ENCODE measurements at places on chromosomes 12 and 14.
A peak's percentile ranks its signal among the peaks of the same experiment; 100 is the strongest.

GRCh38 chr14:102320033-102320660 is 601 bp downstream of the ZNF839 start:
- no peak for DNase-seq

DNA sequence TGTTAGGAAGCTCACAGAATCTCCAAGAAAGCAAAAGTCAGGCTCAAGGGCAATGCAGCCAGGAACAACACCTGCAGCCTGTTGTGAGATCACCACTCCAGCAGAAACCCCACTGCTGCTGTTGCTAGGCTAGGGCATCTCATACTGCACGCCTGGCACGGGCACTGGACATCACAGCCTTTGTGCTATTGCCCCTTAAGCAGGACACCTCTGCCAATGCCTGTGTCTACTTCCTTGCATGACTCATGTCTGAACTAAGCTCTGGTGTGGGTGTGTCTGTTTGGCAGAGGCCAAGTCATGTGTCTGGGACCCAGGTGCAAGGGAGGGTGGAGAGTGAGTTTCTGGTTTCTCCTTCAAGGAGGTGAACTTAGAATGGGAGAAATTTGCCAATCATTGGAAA is 10.0 kb upstream of the DDX47 start:
- DNase-seq = peak; percentile 97

GRCh38 chr14:99691111-99691885 is 7.2 kb downstream of the CYP46A1 start:
- no peak for DNase-seq

- no peak for DNase-seq
Observed at GRCh38 chr12:132717531-132718387, 7.1 kb downstream of the PGAM5 start.

DNA sequence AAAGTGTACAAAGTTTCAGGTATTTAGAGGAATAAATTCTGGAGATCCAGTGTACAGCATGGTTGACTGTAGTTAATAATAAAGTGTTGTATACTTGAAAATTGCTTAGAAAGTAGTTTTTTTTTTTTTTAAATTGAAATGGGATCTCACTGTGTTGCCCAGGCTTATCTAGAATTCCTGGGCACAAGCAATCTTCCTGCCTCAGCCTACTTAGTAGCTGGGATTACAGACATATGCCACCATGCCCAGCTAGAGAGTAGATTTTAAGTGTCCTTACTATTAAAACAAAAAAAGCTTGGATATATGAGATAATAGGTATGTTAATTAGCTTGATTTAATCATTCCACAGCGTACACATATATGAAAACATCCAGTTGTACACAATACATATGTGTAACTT is 27.7 kb downstream of the FUT8 start:
- no peak for DNase-seq

DNA sequence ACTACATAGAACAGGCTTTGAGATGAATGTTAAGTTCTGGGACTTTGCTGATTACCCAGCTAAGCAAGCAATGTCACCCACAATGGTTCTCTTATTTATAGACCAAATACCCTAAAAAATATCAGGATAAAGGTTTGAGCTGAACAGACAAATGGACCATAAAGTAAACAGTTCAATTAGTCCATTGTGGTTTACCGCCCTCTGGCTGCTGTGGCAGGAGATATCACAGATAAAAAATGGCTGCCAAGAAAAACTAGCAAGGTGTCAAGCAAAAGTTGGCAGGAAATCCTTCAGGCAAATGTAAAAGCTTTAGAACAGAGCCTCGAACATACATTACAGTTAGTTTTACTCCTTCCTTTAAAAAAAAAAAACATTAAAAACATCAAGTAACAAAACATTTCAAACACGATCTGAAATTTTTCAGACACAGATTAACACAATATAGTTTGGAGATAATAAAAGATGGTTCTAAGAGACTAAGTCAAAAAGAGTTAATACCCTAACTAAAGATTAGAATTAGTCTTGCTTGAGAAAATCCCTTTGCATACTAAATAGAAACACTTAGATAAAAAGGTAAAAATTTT is 41.3 kb downstream of the MED13L start:
- DNase-seq = peak; percentile 53

DNA sequence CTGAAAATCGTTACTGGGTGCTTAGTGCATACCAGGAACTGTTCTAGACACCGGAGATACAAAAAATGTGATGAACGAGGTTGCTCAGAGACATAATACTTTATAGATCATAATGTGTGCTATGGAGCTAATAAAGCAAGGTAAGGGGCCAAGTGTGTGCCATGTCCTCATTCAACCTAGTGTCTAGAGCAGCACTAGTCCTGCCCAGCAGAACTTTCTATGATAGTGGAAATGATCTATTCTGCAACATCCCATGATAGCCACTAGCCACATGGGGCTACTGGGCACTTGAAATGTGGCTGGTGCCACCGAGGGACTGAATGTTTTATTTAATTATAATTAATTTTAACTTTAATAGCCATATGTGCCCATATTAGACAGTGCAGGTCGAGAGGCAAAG is 15.6 kb downstream of the NUAK1 start:
- no peak for DNase-seq

DNA sequence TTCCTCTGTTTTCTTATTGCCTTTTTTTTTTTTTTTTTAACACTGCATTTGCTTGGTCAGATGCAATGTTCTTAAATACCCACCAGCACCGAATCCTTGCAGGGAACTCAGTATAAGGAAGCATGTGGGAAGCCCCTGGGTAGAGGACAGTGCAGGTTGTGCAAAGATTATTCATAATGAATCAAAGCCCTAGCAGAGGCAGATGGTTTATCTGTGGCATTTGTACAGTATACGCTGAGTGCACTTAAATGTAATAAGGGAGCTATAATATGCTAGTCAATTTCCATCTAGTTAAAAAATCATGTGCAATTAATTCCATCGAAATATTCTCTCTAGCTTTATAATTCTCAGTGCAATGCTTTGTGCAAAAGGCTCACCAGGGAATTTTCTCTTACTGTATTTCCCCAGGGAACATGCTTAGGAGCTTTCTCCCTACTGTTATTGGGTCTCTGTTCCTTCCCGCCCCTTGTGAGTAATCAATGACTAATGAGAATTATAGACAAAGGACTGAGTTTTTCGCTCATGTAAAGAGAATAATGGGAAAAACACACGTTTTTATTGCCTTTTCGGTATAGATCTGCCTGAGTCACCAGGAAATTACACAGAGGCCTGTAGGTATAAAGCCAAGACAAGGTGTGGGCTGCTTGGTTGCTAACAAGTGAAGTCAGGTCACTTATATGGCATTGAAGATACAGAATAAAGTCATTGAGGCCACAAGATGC is 1214.3 kb upstream of the TMEM132C start:
- no peak for DNase-seq

GRCh38 chr12:98725476-98726247 is 80.6 kb downstream of the APAF1 start:
- DNase-seq = peak; percentile 35

DNA sequence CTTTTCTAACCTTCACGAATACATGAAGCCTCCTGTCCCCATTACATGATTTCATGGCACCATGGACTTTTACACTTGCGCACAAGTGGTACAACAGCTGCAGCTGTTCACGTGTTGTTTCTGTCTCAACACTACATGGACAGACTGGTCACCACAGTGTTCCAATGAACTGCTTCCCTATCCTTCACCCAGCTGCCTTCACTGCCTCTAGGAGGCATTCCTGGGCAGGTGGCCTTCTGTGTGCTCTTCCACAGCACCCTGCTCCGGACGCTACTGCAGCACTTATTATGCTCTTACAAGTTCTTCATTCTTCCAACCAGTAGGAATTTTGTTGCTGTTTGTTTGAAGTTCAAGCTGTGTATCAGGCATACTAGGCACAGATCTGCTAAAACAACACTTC is 1.5 kb downstream of the MTERF2 start:
- no peak for DNase-seq

DNA sequence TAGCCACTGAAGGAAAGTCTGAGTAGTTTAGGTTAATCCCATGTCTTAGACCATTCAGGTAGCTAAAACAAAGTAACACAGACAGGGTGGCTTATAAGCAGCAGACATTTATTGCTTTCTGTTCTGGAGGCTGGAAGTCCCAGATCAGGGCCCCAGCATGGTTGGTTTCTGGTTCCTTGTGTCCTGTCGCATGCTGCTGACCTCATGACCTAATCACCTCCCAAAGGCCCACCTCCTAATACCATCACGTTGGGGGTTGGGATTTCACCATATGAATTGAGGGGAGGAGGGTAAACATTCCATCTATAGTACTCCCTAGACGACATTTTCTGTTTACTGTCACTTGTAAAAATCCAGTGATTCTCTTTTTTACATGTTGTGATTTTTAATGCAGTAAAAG is 148.6 kb downstream of the FBXL14 start:
- no peak for DNase-seq

DNA sequence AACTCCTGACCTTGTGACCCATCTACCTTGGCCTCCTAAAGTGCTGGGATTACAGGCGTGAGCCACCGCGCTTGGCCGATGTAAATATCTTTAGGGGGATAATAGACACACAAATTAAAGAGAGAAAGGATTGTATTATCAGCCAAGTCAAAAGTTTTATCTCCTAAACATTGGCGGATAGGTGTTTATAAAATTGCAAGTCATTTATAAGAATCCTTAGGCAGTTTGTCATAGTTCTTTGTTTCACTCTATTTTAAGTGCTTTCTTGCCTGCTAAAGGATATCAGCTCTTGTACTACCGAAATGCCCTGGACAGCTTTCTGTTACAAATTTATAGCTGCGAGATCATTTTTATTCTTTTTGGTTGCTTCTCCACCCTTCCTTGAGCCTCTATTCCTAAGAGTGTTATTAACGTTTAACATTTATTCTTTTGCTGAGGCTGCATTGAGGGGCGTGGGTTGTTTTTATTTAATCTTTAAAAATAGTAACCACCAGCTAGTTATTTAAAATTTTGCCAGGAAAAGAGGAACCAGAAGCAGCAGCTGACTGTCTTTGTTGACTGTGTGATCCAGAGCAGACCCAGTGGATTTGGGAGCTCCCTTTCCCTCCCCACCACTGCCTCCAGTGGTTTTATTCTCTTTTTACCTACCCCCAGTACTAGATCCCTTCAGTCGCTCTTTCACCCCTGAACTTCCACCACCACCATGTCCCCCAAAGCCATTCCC is 106.4 kb downstream of the DIP2B start:
- no peak for DNase-seq

DNA sequence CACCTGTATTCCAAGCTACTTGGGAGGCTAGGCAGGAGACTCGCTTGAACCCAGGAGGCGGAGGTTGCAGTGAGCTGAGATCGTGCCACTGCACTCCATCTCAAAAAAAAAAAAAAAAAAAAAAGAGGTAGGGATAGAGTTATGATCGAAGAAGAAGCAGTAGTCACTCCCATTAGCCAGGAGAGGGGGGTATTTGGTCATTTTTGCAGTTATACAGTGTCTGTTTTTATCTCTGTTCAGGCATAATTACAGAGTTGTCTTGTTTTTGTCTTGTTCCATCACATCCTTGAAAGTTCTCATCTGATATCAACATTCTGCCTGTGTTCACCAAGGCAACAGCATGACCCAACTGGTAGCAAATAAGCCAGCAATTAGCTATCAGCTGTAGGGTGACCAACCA is 98.5 kb upstream of the TMPO start:
- DNase-seq = no peak

- DNase-seq = peak; percentile 34
Observed at GRCh38 chr12:115570069-115570777, 707.3 kb downstream of the MED13L start.

DNA sequence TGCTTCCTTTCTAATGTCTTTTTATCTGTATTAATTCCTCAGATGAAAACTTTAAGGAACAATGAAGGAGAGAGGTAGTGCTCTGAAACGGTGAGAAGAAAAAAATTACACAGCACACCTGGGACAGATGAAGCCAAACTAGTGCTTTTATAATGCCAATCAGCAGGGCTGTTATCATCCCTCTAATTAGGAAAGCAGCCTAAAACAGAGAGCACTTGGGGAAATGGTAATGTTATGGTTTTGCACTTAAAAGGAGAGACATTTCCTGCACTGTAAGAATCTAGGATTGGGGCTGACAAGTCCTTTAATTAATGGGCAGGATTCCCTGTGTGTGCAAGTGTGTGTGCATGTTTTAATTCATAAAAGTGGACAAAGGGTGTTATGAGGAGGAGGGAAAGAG is 4.8 kb upstream of the LMO3 start:
- no peak for DNase-seq

DNA sequence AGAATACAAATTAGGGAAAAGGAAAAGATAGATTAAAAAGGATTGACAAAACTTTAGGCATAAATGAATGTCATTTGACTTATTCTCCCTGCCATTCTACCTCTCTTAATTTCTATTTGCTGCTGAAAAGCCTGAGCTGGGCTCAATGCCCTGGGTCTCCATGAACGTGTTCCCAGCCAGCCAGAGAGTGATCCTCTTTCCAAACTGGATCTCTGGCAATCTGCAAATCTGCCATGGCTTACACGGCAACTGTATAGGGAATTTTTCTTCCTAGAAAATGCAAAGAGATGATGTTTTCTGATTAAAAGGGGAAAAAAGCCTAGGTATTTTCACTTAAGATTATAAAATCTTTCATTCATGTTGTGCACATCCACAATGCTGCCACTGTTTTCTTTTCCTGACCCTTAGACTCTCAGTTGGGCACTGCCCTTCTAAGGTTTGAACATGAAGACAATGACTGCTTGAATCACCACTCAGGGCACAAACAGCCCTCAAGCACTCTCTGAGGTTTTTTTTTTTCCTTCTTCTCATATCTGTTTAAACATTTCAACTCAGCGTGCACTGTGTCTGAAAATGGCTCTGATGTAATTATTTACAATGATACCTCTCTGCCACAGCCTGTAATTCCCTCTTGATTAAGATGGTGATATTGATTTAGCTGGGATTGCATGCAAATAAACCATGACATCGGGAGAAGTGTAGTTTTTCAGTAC is 60.3 kb downstream of the DACT1 start:
- DNase-seq = peak; percentile 55

GRCh38 chr14:104982548-104983230 is 2.9 kb upstream of the CLBA1 start:
- no peak for DNase-seq

- DNase-seq = no peak
Observed at GRCh38 chr14:68244262-68244980, 424.8 kb downstream of the RAD51B start.
